Endothelial cell (in vitro differentiated cells): ENCODE measurements at places on chromosomes 3 and 15. TPM values are rescaled to one million over a fixed set of nuclear protein-coding genes. Genes with fewer than 3 reads are reported as not detected.
A peak's percentile ranks its signal among the peaks of the same experiment; 100 is the strongest.

DNA sequence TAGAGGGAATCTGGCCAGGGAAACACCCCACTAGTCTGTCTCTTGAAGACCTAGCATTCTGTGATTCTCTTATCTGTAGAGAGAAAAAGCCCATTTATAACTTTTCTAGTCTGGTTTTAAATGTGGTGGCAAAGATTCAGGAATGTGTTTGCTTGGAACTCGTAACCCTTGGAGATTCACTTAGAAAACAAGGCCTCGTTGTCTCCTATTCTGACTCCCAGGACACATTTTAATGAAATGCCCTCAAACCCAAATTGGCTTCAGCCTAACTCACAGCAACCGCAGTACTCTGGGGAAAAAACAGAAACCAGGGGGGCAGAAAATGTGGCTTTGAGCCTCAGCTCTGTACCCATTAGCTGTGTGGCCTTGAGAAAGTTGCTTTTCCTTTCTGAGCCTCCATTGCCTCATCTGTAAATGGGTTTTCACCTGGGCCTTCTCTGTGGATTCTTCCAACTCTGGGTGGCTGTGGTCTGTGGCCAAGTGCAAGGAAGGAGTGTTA, 36.5 kb downstream of the RPLP1 start:
- no peaks in the 10 kb centered on the region for H3K4me1 ChIP-seq
- DNase-seq: no peak
- H3K4me3 ChIP-seq: no peak overlapping the region

GRCh38 chr3:124923833-124924232, 10.7 kb downstream of the MUC13 start:
- H3K27me3 ChIP-seq: peaks cover 2% of the 10 kb centered on the region
- H3K36me3 ChIP-seq: no peaks in the 10 kb centered on the region
- H3K4me1 ChIP-seq: no peaks in the 10 kb centered on the region
- no peak overlapping the region for H3K4me3 ChIP-seq

GRCh38 chr3:25338158-25338725, 89.8 kb upstream of the RARB start:
- DNase-seq: no peak
- H3K4me1 ChIP-seq: peaks cover 13% of the 10 kb centered on the region

DNA sequence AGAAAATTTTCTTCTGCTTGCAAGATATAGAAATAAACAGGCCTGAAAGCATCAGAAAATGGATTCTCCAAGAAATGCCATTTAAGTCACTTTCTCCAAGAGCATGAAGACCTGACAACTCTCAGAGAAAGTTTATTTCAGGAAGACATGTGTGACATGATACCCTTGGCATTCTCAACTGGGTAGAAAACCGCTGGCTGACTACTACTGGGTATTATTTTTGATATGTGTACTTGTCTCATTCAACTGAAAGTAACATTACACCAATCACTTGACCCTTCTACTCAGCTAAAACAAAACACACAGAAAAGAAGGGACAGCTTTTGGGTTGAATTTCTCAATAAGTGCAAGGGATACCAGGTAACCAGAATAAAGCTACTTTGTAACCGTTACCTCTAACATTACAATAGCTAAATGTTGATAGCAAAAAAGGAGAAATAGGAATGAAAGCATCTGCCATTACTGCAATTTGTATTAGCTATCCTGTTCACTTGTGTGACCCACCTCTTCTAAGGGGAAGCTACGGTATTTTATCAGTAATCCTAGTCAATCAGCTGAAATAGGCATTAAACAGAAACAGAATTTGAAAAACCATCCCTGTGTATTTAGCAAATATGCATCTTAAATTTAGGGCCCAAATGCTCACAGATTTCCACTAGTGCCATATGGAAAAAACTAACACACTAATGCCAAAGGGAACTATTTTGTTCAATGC, 7.3 kb downstream of the TRA2B start:
- H3K27me3 ChIP-seq: peaks cover 2% of the 10 kb centered on the region
- peak overlapping the region; percentile 76 for H3K4me3 ChIP-seq
- H3K4me1 ChIP-seq: peaks cover 82% of the 10 kb centered on the region
- DNase-seq: no peak
- peak overlapping the region; percentile 24 for H3K27ac ChIP-seq
- H3K36me3 ChIP-seq: peaks cover 18% of the 10 kb centered on the region

SNTN gene
- not detected for total RNA-seq
